ENCODE measurements at places on chromosomes 16 and 17.

DNA sequence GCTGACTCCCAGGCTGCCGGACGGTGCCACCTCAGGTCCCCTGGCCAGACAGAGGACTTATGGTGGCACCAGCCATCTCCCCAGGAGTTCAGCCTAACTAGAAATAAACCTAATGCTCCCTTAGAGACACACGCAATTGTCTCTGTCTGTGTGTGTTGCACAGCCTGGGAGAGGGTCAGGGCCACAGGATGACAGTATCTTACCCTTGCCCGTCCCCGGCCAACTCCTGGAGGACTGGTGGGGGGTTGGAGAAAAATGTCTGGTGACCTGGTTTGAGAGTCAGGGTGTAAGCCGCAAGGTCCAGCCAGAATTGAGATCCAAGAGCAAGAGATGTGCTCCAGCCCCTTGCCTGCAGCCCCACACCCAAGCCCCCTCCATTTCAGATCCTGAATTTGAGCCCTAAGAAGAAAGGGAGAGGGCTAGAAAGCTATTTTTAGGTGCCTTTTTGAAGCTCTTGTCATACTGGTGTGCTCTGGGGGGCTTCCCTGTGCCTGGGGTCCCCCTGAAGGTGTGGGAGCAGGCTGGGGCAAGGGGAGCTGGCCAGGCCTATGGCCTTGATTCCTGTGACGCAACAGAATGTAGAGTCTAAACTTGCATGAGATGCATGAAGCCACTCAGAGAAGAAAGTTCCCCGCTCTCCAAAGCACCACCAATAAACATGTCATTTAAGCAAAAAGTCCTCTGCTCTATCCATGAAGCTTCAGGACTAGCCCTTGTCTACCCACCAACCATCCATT is 12.9 kb downstream of the ZNF319 start:
- DNase-seq: no peak

DNA sequence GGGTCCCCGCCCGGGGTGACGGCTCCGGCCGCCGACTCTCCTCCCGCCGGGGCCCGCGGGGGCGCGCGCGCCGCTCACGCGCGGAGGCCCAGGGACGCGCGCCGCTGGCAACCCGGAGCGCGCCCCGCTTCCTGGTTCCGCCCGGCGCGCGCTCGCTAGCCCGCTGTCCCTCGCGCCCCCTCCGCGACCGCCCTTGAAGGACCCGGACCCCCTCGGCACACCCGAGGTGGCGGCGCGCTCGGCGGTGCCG is at the start of gene STAT5B:
Gene STAT5B, minus strand, starts transcription at position 33 of the 250 bp plus-strand sequence. CDS start 44,264 bp downstream, outside the sequence.
- peak; percentile 76 for DNase-seq

- DNase-seq: no peak
Observed at GRCh38 chr16:48912360-48912759, 302.4 kb upstream of the N4BP1 start.

DNA sequence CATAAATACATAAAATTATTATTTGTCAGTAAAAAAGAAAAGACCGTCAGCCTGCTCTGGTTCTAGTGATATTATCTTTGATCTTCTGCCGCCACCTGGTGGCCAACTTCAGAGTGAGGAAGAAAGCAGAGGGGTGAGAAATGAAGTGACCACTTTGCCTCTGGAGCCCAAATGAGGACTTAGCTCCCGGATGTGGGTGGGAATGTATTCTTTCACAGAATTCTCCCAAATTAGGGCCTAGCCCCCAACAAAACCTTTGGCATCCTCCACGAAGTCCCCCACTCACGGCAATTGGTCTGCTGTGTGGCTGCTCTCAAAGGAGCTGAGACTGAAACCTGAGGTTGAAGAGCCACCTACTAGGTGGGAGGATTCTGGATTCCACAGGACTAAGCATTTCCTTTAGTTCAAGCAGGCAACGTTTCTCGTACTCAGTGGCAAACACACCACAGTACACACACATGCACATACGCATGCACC is 4.9 kb upstream of the ZNF267 start:
- DNase-seq: peak; percentile 84

- no peak for DNase-seq
Observed at GRCh38 chr17:82949984-82950383, 110.2 kb upstream of the ZNF750 start.

GRCh38 chr17:70144260-70144846 is 25.0 kb upstream of the KCNJ2 start:
- peak; percentile 8 for DNase-seq

- DNase-seq: peak; percentile 42
Observed at GRCh38 chr16:72172105-72173034, at the start of gene PMFBP1. PMFBP1 (minus strand) TSS chr16:72172155; CDS start chr16:72171208, 947 bp downstream.

DNA sequence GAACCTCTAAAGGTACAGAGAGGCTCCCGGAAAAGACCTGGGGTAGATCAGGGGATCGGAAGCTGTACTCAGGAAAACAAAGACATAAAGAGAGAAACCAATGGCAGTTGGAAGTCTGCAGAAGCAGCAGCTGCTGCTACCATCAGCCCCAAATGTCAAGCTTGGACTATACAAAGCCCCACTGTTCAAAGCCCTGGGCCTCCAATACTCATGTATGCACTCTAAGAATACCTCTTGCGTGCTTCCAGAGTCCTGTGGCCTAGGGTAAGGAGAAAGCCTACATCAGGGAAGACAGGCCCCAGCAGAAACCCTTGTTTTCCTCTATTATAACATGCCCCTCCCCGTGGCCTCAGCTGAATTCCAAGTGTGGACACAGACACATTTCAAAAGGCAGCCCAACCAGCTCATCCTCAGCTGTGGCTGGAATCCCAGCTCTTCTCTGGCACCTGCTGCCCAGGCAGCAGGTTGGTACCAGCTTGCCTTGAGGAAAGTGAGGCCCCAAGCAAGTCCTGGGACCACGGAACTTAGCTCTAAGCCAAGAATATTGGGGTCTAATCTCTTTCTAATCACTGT is 19.3 kb upstream of the MTMR4 start:
- no peak for DNase-seq

- DNase-seq: no peak
Observed at GRCh38 chr17:76132574-76133338, 8.3 kb downstream of the FOXJ1 start.

DNA sequence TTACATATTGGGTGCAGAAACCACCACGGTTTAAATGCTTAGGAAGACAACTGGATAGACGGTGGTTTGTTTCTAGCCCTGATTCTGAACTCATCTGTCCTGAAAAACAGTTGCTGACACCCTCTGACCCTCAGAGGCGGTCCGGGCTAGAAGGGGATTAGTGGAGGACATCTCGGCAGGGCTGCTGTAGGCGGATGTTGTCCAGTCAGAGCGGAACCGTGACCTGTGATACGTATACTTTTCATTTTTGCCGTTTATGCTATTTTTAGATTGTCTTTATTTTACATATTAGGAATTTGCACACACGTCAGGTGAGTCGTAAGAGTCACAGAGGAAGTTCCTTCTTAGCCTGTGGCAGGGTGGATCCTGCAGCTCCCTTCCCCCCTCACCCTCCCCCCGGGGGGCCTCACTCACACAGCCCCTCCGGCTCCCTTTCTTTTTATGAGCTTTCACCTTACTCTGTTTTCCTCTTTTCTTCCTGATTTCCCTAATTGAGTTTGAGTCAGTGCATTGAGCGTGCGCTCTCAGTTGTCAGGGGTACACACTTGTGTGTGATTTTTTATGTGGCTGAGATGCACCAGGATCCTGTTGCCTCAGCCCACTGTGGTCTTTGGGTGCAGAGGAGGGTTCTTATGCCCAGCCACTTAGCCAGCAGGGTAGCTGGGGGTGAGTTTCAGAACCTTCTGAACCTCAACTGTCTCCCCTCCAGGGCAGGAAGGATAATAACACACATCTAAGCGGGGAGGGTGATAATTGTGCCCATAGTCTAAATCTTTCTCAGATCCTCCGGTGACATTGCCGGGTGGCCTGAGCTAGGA is 211.1 kb upstream of the CHMP6 start:
- peak; percentile 29 for DNase-seq

DNA sequence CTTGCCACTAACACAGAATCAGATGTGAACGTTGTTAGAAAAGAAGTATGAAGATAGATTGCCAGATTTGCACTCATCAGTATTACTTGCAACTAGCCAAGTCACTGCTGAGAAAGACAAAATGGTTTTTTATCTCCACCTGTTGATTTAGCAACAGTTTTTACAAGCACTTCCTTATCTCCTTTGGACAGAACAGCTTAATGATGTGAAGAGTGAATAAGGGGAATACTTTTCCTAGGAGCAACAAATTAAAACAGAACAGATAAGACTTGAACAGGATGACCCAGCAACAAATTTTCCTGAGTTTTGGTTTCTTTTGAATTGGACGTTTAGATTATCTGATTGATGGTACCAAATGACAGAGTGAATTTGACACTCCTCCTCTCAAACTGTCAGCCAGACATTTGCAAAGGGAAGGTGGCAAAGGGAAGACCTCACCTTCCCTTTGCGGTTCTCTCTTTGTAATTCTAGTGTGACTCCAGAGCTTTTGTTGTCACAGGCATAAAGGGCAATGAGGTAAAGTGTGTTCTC is 130.6 kb downstream of the NLK start:
- DNase-seq: no peak

DNA sequence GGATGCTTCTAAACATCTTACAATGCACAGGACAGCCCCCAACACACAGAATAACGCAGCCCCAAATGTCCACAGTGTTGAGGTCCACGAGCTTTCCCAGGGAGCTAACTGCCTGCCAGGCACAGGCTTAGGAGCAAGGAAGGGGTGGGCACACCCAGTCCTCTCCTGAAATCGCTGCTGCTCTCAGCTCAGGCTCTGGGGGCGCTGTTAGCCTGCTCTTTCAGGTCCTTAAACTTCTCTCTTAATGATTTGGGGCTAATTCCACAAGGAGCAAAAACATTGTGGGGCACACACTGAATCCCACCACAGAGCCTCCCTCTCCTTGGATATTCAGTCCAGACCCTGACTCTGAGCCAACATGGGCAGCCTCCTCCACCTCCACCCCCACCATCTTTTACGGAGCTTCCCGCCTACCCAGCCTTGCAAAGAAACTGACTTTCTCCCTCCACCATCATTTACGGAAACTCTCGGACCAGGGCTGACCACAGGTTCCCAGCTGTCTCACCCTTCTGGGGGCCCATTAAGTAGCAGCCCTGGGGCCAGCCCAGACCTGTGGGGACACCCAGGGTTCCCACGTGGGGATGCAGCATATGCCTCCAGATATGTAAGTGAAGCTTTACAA is 1.1 kb downstream of the CD300H start:
- DNase-seq: peak; percentile 23

GRCh38 chr17:17424552-17424951 is 52.2 kb upstream of the MED9 start:
- DNase-seq: no peak

DNA sequence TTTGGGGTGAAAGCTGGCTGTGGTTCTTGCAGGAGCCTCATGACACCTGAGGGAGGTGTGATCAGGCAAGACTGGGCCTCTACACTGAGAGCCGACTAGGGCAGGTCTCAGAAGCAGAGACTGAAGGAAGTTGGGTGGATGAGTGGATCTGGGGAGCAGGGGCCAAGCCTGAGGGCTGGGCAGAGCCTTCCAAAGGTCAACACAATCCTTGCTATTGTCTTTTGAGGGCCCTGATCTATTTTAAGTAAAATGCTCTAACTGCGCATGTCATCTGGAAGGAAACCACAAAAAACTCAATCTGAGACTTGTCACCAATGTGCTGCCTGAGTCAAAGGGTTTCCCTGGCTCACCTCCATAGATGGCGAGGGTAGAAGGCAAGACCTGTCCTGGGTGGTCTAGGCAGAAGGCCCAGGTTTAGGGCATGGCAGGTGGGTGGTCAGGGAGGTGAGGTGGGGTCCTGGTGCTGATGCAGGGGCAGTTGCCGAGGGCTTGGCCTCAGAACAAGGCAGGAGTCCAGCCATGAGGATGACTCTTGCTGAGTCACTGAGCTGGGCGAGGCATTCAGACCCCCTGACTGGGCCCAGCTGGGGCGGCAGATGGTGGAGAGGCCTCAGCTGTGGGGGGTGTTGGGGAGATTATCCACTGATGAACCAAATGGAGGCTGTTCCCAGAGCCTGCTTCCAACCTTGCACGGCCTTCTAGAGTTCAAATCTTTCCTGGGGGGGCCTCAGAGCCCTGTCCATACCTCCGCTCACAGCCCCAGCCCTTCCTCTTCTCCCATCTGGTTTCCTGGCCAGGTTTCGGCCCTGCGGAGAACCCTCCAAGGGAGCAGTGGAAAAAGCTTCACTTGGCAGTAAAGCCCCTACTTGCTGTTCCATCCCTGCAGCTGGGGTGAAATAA is 5.1 kb downstream of the MVP start:
- DNase-seq: peak; percentile 43

DNA sequence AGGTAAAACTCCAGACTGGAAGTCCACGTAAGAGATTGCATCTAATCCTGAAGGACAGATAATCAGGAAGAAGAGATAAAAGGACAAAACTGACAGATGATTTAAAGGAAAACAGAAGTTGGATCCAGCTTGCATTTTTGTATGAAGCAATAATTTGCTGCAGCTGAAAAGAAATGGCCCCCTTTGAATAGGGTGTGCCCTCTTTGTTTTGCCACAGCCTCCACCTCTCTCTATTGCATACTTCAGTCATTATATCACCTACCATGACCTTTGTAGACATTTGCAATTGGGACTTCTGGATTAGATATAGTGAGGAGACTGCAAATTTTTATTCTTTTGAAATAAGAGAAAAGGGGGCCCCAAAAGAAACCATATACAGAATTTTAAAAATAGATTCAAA is 8.1 kb downstream of the NOG start:
- DNase-seq: no peak

GRCh38 chr16:80144191-80144590 is 396.6 kb upstream of the DYNLRB2 start:
- DNase-seq: no peak

- no peak for DNase-seq
Observed at GRCh38 chr16:2088759-2089358, 41.1 kb downstream of the TSC2 start.

- no peak for DNase-seq
Observed at GRCh38 chr16:31537362-31538242, 9.9 kb downstream of the AHSP start.

- no peak for DNase-seq
Observed at GRCh38 chr17:56114469-56114868, 38.8 kb upstream of the ANKFN1 start.

DNA sequence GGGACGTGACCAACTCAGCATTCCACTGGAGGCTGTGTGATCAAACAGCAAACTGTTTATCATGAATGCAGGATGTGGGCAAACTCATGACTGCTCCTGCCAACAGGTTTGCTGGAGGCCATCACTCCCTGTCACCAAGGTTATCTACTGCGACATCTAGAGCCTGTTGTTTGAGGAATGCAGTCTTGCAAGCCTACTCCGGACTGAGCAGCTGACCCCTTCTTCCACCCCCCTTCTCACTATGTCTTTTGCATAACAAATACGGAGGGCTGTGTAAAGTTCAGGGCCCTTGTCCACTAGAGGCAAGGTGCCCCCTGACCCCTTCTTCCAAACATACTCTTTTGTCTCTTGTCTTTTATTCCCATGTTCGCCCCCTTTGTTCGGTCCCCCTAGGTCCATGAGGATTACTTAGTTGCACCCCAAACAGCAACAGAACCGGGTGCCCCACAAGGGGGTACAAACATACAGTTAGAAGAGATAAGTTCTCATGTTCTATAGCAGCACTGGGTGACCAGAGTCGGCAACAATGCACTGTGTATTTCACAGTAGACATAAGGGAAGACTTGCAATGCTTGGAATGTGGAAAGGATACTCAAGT is 28.7 kb downstream of the MEAK7 start:
- no peak for DNase-seq

GRCh38 chr16:1712791-1713261 is 6.8 kb downstream of the MAPK8IP3 start:
- no peak for DNase-seq
